ENCODE measurements at places on chromosomes 16 and 17. TPM values are rescaled to one million over a fixed set of nuclear protein-coding genes. Genes with fewer than 3 reads are reported as not detected.

Gene LLGL2
- 90.6 TPM for total RNA-seq

Gene NTN1
- 11.5 TPM for total RNA-seq

Gene PPL
- total RNA-seq, result 26.4 TPM

Gene SLC38A8
- total RNA-seq, result not detected

Gene CYGB
- 5.0 TPM for total RNA-seq

Gene PLSCR3
- 7.0 TPM for total RNA-seq

Gene MARCHF10
- not detected for total RNA-seq

Gene TTYH2
- 0.81 TPM for total RNA-seq

Gene TMEM235
- not detected for total RNA-seq

Gene KNOP1
- total RNA-seq, result 4.9 TPM

Gene VPS25
- 30.9 TPM for total RNA-seq
